ENCODE measurements at places on chromosomes 4 and X.

- DNase-seq, result no peak
Observed at GRCh38 chr4:140704392-140704960, 51.7 kb downstream of the TBC1D9 start.

- no peak for DNase-seq
Observed at GRCh38 chrX:16005917-16006316, 117.4 kb upstream of the GRPR start.

DNA sequence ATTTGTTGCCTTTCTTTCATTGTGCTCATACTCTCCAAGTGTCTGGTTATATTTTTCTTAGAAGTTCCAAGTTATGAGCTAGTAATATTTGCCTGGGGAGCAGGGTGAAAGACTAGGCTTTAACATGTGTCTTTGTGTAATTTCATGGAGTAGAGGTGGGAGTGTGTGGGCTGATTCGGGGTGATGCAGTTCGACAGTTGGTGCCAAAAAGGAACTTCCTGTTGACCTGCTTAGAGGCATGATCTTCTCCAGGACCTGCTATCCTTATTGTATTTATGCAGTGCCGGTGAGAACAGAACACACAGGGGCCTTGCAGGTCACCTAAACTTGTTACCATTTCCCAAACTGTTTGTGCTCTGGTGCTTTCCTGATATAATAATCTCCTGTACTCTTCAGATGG, 21.2 kb downstream of the USP53 start:
- no peak for DNase-seq

GRCh38 chr4:147582386-147583060, 34.7 kb upstream of the TMEM184C start:
- no peak for DNase-seq

GRCh38 chr4:175542786-175543185, 269.3 kb downstream of the GPM6A start:
- DNase-seq, result no peak

DNA sequence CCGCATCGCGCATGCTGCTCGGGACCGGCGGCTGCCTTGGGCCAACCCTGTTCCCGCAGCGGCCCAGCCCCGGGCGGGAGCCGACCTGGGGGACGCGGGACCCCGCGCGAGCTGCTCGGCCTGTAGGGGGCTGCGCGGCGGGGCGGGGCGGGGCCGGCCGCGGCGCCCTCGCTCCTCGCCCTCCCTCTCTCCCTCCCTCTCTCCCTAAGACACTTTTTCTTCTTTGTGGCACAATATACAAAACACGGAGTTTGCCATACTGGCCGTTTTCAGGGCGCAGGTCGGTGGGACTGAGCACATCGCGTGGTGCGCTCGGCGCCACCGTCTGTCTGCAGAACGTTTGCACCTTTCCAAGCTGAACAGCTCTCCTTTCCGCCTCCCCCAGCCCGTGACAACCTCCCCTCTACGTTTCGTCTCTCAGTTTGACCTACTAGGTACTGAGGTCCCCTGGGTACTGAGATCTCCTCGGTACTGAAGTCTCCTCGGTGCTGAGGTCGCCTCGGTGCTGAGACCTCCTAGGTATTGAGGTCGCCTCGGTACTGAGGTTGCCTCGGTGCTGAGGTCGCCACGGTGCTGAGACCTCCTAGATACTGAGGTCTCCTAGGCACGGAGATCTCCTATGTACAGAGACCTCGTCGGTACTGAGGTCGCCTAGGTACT, 261.1 kb upstream of the PLCXD1 start:
- no peak for DNase-seq

- no peak for DNase-seq
Observed at GRCh38 chr4:74374561-74375327, 9.8 kb downstream of the EREG start.

GRCh38 chr4:84614891-84615290, 32.0 kb downstream of the CDS1 start:
- DNase-seq, result no peak

- DNase-seq, result no peak
Observed at GRCh38 chr4:112206431-112206830, 25.2 kb upstream of the AP1AR start.

- no peak for DNase-seq
Observed at GRCh38 chrX:123274796-123275195, 90.7 kb downstream of the GRIA3 start.

- no peak for DNase-seq
Observed at GRCh38 chr4:66475596-66475995, 805.3 kb upstream of the EPHA5 start.

GRCh38 chr4:82733636-82734035, 65.0 kb downstream of the SCD5 start:
- no peak for DNase-seq

DNA sequence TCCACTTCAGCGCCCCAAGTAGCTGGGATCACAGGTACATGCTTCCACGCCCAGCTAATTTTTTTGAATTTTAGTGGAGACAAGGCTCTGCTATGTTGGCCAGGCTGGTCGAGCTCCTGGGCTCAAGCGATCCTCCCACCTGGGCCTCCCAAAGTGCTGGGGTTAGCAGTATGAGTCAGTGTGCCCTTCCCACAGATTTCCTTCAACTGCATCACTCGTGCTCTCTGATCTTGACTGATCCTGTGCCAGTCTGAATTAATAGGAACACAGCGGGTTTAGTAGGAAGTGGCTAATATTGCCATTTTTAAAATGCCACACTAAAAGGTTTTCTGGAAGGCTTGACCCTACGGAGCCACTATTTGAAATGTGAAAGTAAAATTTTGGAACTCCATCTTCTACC, 4.3 kb upstream of the SHROOM2 start:
- DNase-seq, result no peak

GRCh38 chr4:85407546-85407945, 67.4 kb upstream of the ARHGAP24 start:
- DNase-seq, result no peak

DNA sequence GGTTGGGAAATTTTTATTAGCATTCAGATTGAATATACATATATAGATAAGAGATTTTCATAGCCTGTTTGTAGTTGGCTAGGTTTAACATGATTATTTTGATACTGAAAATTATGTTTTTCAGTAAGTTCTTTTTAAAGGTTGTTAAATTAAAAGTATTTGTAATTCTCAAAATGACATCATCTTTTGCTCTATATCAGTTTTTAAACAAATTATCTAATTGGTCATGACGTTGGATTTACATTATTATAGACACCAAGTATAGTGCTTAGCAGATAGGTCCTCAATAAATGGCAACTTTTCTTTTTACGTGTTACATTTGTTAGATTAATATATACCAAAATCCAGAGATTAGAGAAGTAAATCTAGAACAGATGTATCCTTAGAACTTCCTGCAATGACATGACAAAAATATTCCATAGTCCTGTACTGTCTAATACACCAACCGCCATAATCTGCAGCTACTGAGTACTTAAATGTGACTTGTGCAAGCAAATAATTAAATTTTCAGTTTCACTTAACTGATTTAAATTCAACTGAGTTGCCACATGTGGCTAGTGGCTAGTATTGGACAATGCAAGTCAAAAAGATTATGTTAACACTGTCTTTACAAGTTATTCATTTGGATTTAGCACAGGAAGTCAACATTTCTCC, 1613.1 kb upstream of the TENM3 start:
- no peak for DNase-seq

- peak; percentile 11 for DNase-seq
Observed at GRCh38 chrX:30865015-30865414, 24.0 kb downstream of the TAB3 start.

- no peak for DNase-seq
Observed at GRCh38 chrX:15359701-15360100, 24.4 kb upstream of the PIGA start.

DNA sequence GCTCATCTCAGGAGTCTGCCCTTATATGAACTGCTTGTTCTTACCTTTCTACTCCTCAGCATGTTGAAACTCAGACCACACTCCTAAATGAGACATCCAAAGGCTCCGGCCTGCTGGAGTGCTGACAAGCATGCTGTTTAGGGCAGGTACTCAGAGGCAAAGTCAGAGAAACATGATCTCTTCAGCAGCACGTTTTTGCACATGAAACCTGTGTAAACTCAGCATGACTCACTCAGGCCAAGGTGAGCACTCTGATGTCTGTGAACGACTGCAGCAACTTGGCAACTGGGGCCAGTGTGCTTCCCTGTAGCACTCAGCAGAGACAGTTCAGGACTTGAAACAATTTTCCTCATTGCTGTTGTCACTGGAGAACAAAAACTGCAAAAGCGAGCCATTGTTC, 109.6 kb downstream of the PACRGL start:
- peak; percentile 2 for DNase-seq

DNA sequence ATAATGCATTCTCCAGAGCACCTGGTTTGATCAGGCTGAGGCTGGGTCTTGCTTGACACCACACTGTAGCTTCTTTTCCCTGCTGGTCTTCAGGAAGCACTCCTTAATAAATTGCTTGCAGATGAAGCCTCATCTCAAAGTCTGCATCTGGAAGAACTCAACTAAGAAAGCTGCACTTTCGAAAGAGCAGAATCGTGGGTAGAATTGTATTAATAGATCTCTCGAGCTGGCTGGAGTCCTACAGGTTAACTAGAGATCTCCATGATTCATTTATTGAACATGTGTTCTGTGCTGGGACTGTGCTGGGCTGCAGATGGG, 152.7 kb downstream of the STK32B start:
- DNase-seq, result no peak

- no peak for DNase-seq
Observed at GRCh38 chr4:14095831-14096230, 468.3 kb upstream of the BOD1L1 start.

DNA sequence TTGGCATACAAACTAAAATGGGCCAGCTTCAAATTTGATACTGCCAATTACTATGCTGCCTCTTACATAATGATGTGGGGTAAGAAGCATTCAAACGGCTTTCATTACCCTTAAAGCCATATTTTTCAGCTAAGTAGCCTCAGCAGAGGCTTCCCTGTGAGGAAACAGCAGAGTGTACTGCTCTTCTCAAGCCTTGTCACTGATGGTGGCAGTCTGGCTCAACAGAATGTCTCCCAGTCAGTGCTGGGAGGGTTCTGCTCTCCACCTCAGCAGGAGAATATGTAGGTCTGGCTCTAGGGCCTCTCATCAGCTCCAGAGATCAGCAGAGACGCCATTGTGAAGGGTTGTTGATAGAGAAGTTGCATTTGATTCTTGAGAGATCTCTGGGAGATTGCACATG, 44.6 kb upstream of the MBNL3 start:
- DNase-seq, result no peak

DNA sequence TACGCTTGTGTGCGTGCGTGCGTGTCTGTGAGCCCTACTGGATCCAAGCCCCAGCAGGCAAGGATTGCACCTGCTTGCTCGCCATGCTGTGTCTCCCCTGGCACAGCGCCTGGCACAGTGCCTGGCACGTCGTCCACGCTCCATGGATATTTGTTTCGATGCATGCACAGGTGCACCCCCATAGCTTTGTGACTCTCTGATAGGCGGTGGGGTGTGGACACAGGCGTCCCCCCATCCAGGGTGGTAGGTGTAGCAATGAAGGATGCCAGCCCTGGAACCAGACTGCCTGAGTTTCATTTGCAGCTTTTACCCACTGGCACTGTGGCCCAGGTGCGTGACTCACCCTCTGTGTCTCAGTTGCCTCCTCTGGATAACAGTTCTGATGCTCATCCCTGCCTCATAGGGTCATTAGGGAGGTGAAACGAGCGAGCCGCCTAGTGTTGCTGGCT, 20.2 kb downstream of the PIGG start:
- DNase-seq, result no peak

- no peak for DNase-seq
Observed at GRCh38 chr4:182369211-182369610, 126.0 kb downstream of the TENM3 start.

DNA sequence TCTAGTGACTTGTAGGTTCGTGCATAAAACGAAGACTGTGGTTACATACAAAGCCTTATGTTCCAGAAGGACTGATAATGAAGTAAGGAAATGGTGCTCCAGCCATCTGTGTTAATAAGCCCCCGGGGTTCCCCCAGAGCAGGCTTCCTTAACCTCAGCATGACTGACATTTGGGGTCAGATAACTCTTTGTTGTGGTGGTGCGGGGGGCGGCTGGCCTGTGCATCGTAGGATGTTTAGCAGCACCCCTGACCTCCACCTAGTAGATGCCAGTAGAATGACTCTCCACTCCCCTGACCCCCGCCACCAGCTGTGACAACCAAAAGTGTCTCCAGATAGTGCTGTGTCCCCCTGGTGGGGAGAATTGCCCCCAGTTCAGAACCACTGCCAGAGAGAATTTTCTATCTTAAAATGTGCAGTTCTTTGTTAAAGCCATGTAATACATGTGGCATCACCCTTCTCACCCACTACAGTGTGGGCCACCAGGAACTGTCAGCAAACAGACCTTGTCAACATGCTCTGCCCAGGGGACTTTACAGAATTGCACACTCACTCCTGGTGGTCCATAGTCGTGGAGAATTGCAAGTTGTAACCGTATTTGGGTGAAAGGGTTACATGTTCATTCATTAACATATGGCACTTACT, 7.5 kb downstream of the SH3KBP1 start:
- no peak for DNase-seq

DNA sequence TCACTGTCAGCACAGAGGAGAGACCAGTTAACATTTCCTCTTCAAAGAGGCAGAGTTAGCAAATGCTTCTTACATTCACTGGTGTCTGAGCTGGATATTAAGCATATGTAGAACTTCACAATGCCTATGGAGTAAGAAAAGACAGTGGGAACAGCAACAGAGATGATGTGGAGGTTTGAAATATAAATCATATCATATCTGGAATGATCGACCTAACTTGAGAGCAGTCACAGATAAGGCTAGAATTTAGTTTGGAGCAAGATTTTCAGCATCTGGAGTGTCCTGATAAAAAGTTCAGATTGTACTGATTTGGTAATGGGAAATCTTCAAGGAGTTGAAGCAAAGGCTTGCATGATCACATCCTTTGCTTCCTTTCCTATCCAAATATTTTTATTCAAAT, 90.5 kb upstream of the ANKRD50 start:
- no peak for DNase-seq

DNA sequence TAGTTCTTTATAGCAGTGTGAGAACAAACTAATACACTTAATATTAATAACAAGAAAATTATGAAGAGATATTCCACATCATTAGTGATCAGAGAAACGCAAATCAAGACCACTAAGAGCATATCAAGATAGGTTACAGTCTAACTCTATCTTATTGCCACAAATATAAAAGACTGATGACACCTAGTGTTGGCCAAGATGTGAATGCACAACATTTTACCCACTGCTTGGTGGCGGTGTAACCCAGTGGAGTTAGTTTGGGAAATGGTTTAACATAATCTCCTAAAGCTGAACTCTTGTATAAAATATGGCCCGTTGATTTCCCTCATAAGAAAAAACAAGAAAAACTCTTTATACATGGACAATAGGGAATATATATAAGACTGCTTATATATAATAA, 92.4 kb downstream of the SLITRK2 start:
- DNase-seq, result no peak

GRCh38 chrX:44344194-44344593, 722 bp upstream of the EFHC2 start:
- no peak for DNase-seq

GRCh38 chr4:101864660-101865059, 74.1 kb downstream of the BANK1 start:
- no peak for DNase-seq
